ENCODE measurements at places on chromosomes 3 and 15.

DNA sequence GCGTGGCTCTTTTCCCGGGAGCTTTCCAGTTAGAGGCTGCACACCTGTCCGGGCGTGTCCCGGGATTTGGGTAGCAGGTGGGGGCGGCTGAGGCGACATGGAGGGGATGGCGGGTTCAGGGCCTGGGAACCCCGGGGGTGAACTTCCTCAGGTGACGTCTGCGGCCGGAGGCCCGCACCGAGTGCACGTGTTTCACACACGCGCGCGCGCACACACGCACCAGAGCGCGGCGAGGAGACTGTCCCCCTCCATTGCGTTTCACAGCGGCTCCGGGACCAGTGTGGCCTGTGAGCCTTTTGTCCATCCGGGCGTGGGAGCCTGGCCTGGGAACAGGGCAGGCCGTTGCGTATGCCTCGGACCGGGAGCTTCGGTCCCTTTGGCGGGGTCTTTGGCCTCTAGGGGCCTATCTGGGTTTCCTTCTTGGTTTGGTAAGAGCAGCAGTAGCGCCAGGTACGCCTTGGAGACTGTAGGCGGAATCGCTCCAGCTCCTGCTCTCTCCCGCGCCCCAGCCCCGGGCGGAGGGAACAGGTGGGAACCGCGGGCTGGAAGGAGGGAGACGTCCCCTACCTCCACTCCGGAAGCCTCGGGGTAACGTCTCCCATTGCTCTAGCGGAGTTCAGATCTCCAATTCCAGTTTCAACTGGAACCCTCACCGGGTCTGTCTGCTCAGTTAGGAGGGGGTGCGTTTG is 220.0 kb downstream of the MEIS2 start:
- no peak for DNase-seq

- DNase-seq = no peak
Observed at GRCh38 chr3:147614210-147614609, 205.0 kb downstream of the ZIC1 start.

- DNase-seq = no peak
Observed at GRCh38 chr3:69442771-69443311, 57.0 kb upstream of the FRMD4B start.

- DNase-seq = no peak
Observed at GRCh38 chr3:126119976-126120375, 36.1 kb upstream of the SLC41A3 start.

GRCh38 chr3:32901005-32901932 is 50.2 kb upstream of the CCR4 start:
- DNase-seq = no peak

DNA sequence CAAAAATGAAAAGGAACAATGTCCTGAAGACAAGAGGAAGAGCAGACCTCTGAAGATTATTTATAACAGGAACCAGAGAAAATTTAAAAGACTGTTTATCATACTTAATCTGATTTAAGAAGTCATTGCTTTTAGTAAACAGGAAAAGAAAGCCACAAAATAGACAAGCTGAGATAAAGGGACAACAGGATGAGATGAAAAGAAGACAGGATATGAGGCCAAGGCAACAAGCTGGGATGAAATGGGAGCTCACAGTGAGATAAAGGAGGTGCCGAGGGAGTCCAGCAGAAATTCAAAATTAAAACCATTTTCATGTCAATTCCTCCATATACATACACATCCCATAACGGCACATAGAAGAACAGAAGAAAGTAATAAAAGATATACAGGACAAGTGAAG is 277.0 kb downstream of the RBMS3 start:
- DNase-seq = no peak

DNA sequence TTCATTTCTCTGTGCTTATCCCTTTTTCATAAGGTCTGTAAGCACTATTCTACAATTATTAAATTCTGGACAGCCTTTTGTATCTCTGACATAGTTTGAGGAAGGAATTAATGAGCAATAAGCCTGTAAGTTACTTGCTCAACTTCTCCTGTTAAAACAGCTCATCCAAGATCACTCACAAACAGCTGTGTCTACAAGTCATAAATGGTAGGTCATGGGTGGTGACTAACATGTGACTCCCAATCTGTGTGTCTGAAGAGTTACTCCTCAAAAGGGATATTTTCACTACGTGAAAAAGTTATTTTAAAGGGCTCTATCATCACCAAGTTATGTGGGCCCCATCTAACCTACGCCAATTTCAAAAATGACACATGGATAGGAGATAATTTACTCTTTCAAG is 145.2 kb upstream of the CBLB start:
- DNase-seq = no peak

DNA sequence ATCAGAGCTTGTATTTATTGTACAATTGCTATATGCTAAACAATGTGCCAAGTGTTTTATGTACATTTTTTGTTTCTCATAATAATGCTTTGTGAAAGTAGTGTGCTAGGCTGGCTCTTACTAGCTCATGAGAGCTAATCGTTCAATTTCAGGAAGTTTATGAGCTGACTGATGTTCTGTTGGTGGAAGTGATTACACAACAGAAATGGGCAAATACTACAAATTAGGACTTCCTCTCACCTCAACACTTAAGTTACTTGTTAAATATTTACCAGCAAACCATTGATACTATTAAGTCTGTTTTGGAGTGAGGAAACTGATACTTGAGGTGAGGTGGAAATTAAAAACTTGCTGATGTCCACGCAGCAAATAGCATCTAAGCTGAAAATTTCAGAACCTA is 32.3 kb downstream of the SLC9C1 start:
- no peak for DNase-seq

- DNase-seq = no peak
Observed at GRCh38 chr15:49382394-49382793, 40.6 kb upstream of the FGF7 start.

DNA sequence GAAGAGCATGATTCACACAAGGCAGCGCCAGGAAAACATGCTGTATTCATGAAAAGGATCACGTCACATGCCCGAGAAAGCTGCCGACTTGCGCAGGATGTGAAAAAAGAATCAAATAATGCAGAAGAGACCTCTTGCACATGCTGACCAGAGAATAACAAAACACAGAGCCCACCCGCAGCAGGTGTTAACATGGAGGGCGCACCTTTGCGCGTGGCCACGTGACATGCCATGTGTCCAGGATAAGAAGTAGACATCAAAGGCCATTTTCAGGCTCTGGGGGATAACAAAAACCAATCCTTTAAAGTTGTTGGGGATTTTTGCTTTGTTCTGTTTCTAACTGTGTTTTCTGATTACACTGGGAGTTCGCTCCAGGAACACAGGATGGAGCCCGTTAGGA is 1332.8 kb downstream of the ZPLD1 start:
- no peak for DNase-seq

GRCh38 chr15:60548101-60548500 is 69.2 kb upstream of the ICE2 start:
- no peak for DNase-seq

DNA sequence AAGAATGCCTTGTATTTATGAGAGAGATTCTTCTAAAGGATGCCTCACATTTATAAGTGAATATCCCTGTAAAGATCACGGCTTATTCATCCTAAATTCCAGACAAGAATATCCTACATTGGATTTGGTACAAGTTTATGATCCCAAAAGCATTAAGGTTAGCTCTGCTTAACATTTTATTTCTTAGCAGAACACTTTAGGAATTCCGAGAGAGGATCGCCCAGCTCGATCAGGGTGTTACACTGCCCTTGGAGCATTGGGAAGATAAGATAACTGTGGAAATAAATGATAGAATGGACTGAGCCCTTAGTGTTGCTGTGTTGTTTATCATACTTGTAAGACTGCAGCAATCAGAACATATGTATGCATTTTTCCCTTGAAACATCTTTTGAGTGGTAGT is 223.0 kb upstream of the CDIN1 start:
- no peak for DNase-seq

DNA sequence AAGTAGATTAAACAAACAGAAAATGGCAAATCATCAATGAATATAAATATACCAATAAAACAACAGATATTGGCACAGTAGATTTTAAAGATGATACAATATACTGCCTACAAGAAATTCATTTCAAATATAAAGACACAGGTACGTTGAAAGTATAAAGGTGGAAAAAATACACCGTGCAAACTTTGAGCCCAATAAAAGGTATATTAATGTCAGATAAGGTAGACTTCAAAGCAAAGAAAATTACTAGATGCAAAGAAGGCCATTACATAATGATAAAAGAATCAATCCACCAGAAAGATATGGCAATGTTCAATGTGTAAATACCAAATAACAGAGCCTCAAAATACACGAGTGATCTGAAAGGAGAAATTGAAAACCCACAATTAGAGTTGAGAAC is 34.3 kb upstream of the VIPR1 start:
- no peak for DNase-seq

DNA sequence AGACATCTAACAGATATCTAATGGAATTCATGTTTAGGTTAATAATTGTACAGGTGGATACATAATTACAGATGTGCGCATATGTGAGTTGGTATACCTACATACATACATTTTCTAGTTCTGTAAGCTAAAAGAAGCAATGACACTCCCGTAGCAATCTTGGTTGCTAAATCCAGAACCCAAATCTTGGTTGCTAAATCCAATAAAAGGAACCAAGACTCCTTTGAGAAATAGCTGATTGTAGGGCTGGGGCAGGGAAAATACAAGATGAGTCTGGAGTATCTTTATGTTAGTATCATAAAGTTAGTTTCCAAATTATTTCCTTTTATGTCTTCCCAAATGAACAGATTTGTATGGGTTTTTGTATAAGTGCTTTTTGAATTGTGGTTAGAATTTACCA is 135.2 kb downstream of the TMCC1 start:
- DNase-seq = no peak

- DNase-seq = no peak
Observed at GRCh38 chr3:15754047-15754446, 43.7 kb downstream of the ANKRD28 start.

DNA sequence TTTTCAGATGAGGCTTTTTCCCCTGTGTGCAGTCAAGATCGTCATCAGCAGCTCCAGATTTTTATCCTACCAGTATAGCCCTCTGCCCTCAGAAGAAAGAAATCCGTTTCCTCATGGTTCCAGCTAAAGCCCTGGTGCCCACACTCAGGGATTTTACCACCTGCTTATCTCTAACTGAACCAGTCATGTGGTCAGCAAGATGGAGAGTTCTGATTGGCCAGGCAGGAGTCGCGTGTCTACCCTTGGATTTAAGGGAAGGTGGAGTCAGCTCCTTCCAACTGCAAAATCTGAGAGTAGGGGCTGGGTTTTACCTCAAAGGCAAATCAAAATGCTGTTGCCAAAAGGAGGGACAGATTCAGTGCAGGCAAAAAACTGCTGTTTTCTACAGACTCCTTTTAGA is 135.3 kb downstream of the LRTM1 start:
- no peak for DNase-seq

- no peak for DNase-seq
Observed at GRCh38 chr15:40182358-40183029, 21.6 kb downstream of the BUB1B start.

DNA sequence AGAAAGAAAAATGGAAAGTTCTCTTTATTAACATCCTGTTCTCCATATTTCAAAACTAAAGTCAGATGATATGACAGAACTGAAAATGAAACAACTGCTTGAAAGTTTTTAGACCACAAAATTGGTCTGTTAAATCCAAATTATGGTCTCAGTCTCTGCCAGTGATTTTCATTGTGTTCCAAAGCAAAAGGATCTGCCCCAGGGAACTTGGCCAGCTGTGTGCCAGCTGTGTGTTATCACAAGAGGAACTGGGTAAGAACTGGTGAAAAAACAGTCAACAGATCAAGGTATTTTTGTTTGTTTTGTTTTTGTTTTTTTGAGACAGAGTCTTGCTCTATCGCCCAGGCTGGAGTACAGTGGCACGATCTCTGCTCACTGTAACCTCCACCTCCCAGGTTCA is 323.3 kb downstream of the CTNNB1 start:
- DNase-seq = no peak

- DNase-seq = no peak
Observed at GRCh38 chr3:17969985-17970568, 227.6 kb upstream of the TBC1D5 start.

- DNase-seq = no peak
Observed at GRCh38 chr3:183375337-183375736, 53.1 kb downstream of the MCF2L2 start.

- no peak for DNase-seq
Observed at GRCh38 chr15:72515591-72516389, 41.7 kb downstream of the ARIH1 start.

- DNase-seq = no peak
Observed at GRCh38 chr3:46898321-46899150, 21.0 kb downstream of the PTH1R start.

DNA sequence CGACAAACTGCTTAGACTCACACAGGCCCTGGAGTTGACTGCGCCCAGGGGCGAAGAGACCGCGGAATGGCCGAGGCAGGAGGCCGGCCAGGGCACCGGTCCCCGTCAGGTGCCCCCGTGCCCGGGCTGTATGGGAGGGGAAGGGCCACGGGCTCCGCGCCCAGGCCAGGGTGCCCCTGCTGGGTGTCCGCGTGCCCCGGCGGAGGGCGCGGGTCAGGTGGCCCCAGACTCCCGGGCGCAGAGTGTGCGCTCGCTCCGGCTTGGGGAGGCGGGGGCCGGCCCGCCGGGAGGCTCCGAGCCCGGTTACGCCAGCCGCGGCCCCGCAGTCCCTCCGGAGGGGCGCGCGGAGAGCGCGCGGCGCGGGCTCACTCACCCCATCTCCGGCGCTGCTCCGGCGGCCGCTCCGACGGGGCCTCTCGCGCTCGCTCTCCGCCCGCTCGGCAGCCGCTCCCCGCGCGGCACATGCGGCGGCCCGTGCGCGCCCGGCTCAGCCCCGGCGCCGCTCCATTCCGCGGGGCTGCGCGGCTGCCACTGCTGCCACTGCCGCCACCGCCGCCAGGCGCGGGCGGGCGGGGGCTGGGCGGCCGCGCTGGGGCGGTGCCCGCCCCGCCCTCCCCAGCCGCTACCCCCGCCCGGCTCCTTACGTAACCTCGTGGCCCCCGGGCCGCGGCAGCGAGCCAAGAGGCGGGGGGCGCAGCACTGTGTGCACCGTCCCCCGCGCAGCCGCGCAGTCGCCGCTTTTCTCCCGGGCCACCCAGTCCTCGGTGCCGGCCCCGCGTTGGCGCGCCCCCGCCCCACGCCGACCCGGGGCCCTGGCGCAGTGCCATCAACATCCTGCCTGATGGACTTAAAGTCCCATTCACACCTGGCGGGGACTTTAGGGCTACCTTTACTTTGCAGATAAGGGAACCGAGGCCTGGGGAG is at the start of gene HOMER2:
HOMER2 (minus strand) TSS at position 563 of the 924 bp plus-strand sequence; CDS start at position 378, 185 bp downstream.
- DNase-seq = no peak

- DNase-seq = no peak
Observed at GRCh38 chr3:113271594-113272384, 60.4 kb downstream of the BOC start.

- DNase-seq = no peak
Observed at GRCh38 chr3:58005669-58006068, 2.6 kb upstream of the FLNB start.

GRCh38 chr3:110504901-110505300 is 566.7 kb upstream of the NECTIN3 start:
- DNase-seq = no peak

- no peak for DNase-seq
Observed at GRCh38 chr3:30538791-30539190, 67.6 kb upstream of the TGFBR2 start.

- DNase-seq = no peak
Observed at GRCh38 chr15:47588958-47589357, 128.3 kb upstream of the SEMA6D start.

All from stimulated activated CD4-positive, alpha-beta T cell treated with anti-CD3 and anti-CD28 coated beads, TNF-alpha, amount 100 ng/mL, for 1 hour (primary cell).